ENCODE measurements at places on chromosomes 2 and 18. TPM values are rescaled to one million over a fixed set of nuclear protein-coding genes. Genes with fewer than 3 reads are reported as not detected.

GLI2 gene
- total RNA-seq, result 7.9 TPM

STON1 gene
- total RNA-seq, result 1.2 TPM

UGT1A6 gene
- total RNA-seq, result not detected

KYNU gene
- 274 TPM for total RNA-seq

ITPRIPL1 gene
- total RNA-seq, result not detected

CCDC102B gene
- total RNA-seq, result 8.5 TPM

TRIB2 gene
- total RNA-seq, result 4.4 TPM

C2orf66 gene
- total RNA-seq, result 0.84 TPM

C2orf42 gene
- 15.6 TPM for total RNA-seq

GRCh38 chr18:46678785-46679399 lies 21.9 kb upstream of the LOXHD1 start:
- DNase-seq, result no peak

DNA sequence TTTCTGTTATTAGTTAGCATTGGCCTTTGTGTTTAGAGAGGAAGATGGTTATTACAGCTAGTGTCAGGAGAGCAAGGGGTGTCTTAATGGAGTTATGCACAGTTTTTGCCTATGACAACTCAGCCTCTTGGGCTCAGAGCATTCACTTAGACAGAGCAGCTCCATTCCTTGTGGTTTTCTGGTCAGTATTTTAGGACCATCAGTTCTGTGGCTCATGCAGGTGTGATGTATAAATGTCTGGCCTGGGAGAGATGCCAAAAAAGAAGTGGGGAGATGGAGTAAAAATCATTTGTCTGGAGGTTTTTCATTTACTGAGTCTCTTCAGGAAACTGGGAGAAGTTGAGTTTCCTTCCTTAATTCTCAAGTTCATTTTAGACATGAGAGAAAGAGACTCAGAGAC lies 79.7 kb downstream of the PRKCE start:
- DNase-seq, result no peak

DNA sequence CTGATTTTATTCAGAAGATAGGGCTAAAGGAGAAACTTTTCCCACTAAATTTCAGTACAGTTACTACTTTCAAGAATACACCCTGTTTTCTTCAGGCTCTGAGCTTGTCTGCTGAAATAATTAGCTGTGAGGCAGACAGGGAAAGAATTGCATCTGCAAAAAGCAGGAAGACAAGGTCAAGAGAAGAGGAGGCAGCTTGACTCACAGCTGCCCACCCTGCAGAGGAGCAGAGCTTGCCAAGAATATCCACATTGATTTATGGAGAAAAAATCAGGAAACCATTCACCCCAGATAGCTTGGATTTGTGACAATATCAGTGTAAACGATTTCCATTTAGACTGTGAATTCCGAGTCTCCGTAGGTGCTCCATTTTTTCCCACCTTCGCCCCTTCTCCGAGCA lies 49.0 kb downstream of the ACTR2 start:
- DNase-seq, result no peak

DNA sequence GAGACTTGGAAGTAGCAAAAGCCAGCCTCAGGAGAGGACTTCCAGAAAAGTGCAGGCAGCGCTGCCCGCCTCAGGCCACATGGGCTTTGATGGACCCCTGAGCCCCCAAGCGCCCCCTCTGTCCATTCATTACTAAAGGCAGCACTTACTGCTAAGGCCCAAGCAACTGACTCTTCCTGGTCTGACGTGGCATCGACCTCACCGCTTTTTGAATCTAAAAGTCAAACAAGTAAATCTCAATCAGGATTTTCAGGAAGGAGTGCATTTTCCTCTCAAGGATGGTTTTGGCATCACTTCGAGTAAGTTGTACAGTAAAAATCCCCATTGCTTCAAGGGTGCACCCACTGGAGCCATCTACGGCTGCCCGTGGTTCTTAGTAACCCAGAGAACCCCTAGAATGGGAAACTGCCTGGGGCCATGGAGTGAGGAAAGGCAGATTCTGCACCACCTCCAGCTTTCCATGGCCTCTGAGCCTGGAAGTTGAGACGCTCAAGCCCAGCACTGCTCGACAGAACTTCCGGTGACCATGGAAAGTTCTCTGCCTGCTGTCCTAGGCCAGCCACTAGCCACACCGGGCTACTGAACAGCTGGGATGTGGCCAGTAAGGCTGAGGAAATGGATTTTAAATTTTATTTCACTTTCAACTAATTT lies 7.0 kb downstream of the HJURP start:
- DNase-seq, result no peak

- DNase-seq, result no peak
Observed at GRCh38 chr2:158006961-158007719, 94.5 kb upstream of the UPP2 start.

GRCh38 chr18:72174972-72175649 lies 369.0 kb downstream of the CBLN2 start:
- DNase-seq, result no peak

DNA sequence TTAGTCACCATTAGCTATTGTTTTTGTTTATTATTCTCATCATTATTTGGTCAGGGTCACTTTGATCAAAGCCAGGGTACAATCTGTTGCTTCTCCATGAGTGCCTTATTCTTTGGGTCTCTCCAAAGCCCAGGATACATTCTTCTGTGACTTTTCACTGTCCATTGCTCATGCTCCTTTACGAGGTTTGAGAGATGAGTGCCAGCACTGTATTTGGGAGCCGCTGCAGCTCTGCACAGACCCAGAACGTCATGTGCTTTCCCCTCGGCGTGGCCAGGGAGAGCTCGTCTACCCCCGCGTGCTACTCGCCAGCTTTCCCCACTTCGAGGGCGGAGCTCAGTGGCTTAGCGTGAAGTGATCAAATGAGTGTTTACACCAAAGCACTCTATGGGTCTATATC lies 123.7 kb downstream of the COL6A3 start:
- DNase-seq, result no peak

DNA sequence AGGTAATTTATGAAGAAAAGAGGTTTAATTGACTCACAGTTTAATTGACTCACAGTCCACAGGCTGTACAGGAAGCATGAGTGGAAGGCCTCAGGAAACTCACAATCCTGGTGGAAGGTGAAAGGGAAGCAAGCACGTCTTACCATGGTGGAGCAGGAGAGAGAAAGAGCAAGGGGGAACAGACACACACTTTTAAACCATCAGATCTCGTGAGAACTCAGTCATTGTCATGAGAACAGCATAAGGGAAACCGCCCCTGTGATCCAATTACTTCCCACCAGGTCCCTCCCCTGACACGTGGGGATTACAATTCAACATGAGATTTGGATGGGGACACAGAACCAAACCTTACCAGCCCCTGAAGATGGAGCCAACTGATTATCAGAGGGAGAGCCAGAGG lies 11.2 kb upstream of the PUM2 start:
- DNase-seq, result no peak

GRCh38 chr2:234031207-234031606 lies 19.3 kb upstream of the SPP2 start:
- no peak for DNase-seq

- DNase-seq, result no peak
Observed at GRCh38 chr2:239917125-239917956, 107.8 kb downstream of the NDUFA10 start.

DNA sequence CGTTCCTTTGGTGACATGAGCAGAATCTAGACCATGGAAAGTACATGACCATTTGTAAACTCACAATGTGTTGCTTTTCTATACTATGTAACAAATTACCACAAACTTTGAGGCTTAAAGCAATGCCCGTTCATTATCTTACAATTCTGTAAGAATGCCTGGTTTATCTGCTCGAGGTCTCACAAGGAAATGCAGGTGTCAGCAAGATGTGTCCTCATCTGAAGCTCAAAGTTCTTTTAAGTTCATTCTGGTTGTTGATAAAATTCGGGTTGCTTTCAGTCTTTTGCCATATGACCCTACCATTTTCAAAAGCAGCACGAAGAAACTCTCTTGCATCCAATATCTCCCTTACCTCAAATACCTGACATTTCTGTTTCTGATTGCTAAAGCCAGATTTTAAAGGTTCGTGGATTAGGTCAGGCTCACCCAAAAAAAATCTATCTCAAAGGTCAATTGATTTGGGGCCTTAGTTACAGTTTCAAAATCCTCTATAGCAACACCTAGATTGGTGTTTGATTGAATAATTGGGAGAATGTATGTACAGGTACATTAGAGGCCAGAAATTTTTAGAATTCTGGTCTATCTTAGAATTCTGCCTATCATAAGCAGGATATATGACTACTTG lies 125.9 kb downstream of the TMEM131 start:
- DNase-seq, result no peak

GRCh38 chr2:222912117-222912516 lies 51.3 kb downstream of the ACSL3 start:
- DNase-seq, result peak; percentile 50

DNA sequence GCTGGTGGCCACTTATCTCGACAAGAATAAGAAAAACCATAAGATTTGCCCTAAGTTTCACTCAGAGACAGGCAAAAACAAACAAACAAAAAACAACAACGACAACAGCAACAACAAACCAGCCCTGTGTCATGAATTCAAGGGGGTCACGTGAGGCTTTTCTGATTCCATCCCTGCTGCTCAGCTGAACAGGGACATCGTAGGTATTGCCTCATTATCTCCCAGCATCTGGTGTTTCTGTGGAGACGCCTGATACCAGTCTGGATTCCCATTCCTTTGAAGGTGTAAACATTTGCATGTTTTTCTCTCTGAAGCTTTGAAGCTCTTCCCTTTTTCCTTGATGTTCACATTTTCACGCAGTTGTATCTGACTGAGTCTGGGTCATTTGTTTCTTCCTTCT lies 117.4 kb downstream of the KCNF1 start:
- DNase-seq, result no peak

GRCh38 chr2:152894051-152894450 lies 175.6 kb downstream of the ARL6IP6 start:
- no peak for DNase-seq

- DNase-seq, result no peak
Observed at GRCh38 chr2:12419803-12420202, 296.9 kb upstream of the TRIB2 start.

GRCh38 chr18:71116535-71116934 lies 827.7 kb downstream of the SOCS6 start:
- DNase-seq, result no peak

All from NCI-H460 (cell line).